Spinal cord (tissue), 10 donors: ENCODE measurements at places on chromosomes 7 and 10. TPM values are rescaled to one million over a fixed set of nuclear protein-coding genes. Genes with fewer than 3 reads are reported as not detected.

- DNase-seq = no peak
Observed at GRCh38 chr7:36739351-36739750, 15.1 kb upstream of the AOAH start.

DNA sequence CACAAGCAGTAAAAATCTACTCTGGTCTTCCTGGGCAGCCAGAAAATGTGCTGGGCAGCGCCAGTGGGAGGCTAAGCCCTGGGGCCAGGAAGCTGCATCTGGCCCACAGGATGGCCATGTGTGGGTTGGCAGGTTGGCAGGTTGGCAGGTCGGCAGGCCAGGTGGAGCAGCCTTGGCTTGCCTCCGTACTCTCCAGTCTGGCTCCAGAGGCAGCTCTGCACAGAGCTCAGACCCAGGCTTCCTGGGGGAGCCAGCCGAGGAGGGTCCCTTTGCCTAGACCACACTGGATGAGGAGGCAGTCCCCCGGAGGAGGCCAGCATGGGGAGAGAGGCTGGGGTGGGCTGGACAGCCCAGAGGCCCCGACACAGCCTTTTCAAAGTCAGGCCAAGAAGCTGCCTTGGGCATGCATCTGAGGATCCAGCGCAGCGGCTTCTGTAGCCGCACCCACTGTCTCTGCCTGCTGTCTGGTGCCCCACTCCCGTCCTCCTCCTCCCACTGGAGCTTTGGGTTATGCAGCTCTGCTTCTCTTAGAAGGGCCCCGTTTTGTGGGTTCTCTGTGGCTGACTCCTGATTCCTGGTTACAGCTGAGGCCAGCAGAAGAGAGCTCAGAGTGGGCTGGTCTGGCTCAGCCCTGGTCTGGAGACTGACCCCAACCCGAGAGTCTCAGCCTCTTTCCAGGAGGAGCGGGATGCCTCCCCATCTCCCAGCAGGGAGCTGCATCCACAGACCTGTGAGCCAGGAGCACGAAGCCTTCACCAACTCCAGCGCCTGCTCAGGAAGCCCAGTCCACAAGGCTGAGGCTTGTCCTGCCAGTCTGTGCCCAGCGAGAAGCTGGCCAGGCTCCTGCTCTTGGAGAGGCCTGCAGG, 44.6 kb downstream of the CFAP46 start:
- no peak for DNase-seq

ZNF488 gene
- total RNA-seq = 4.5 TPM

EN2 gene
- total RNA-seq = 0.72 TPM

COL1A2 gene
- 2,300 TPM for total RNA-seq

PKD2L1 gene
- 0.33 TPM for total RNA-seq

MINPP1 gene
- total RNA-seq = 19.2 TPM

DNA sequence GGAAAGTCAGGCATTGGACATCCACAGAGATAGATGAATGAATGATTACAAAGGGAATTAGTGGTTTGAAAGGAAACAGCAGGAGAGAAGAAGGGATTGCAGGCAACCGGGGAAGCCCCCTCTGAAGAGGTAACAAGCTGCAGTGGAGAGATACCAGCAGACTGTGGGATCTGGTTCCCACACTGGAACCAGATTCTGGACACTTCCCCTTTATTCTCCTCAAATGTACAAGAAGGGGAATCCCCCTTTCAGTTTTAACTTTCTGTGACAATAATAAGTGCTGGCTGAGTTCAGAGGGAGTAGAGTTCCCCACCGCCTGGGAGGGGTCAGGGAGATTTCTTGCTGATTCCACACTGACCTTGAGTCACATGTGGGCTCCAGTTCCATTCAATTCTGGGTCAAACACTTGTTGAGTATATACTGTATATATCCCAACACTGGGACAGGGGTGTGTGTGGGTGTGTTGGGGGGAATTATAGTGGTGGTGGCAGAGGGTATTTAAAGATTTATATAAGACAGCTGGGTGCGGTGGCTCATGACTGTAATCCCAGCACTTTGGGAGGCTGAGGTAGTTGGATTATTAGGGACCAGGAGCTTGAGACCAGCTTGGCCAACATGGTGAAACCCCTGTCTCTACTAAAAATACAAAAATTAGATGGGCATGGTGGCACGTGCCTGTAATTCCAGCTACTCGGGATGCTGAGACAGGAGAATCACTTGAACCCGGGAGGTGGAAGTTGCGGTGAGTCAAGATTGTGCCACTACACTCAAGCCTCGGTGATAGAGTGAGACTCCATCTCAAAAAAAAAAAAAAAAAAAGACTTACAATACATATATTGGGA, 16.5 kb upstream of the DDIT4 start:
- DNase-seq = no peak

- DNase-seq = no peak
Observed at GRCh38 chr10:110105873-110106272, 98.1 kb downstream of the ADD3 start.

DNA sequence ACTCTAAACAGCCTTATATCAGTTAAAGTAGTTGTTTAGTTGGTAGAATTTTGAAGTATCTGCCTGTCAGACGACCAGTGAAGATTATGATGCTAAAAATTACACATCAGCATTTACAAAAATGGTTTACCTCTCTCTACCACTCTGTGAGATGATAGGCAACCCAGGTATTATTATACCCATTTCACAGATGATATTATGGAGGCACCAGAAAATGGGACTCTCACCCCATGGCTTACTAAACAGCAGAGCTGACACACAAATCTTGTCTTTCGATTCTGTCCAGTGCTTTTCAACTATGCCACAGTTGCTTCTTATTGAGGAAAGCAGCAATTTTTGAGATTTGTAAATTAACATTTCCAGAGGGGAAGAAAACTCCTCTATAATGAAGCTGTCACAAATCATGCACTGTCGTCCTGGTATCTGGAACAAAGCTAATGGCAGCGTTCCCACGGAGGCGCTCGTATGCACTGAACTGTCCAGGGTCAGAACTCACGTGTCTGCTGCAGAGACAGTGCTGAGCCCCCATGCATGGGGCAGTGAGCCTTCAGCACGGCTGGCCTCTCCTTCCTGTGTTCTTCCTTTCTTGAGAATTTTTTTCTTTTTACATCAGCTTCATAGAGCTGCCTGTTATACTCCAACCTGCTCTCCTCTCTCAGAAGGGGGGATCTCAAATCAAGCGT, 381.1 kb downstream of the SDK1 start:
- DNase-seq = peak; percentile 5

DNA sequence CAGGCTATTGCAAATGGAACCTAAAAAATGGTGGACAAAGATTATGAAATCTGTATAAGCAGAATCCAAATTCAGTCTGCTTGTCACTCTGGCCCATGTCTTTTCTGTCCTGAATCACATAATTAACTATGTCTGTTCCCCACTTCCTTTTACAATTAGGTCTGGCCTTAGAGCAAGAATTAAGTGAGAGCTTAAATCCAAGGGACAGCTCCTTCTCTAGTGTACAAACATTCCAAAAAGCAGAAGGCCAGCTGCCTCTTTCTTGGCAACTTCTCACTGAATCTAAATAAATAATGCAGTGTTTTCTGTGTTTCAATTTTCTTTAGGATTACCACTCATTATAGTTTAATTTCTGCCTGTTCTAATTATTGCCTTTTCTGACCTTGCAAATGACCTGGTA, 39.3 kb upstream of the NEBL start:
- DNase-seq = no peak
